ENCODE measurements at places on chromosomes 3 and 15.

DNA sequence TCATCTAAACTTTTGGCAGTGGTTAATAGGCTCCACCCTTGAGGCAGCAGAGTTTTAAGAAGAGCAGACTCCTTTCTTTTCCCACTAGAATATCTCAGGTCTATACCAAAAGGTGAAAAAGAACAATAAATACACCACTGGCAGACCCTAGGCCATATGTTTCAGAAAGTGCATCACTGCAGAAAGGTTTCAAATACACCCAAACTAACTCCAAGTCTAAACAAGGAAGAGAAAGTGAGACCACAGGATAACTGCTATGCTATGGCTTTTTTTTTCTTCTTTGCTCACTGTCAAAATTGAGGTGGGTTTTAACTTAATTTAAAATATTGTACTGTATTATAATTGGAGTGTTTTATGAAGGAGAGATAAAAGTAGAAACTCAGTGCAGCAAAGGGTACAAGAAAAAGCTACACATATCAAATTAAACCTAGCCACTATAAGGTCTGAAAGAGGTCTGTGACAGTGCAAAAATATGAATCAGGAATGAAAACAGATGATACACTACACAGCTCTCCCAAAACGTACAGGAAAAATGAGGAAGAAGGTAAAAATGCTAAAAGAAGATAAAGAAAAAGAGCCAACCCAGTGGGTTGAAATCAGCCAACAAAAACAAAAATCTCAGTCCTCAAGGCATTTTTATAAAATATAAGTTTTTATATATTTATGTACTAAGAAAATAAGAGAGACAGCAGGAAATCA lies 8.4 kb downstream of the SNX4 start:
- no peak for DNase-seq

DNA sequence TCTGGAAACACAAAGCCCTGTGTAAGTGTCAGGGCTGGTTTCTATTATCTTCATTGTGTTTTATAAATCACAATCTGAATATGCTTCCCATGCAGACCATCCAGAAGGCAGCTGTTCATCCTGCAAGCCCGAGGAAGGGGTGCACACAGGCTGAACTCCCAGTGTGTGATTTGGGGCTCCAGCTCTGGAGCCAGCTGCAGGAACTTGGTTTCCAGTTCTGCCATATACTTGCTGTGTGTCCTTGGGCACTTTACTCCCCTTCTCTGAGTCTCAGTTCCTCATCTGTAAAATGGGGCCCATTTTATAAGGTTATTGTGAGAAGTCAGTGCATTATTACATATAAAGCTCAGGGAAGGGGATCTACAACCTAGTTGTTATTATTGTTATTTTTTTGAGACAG lies 22.6 kb downstream of the CYP8B1 start:
- DNase-seq, result no peak

DNA sequence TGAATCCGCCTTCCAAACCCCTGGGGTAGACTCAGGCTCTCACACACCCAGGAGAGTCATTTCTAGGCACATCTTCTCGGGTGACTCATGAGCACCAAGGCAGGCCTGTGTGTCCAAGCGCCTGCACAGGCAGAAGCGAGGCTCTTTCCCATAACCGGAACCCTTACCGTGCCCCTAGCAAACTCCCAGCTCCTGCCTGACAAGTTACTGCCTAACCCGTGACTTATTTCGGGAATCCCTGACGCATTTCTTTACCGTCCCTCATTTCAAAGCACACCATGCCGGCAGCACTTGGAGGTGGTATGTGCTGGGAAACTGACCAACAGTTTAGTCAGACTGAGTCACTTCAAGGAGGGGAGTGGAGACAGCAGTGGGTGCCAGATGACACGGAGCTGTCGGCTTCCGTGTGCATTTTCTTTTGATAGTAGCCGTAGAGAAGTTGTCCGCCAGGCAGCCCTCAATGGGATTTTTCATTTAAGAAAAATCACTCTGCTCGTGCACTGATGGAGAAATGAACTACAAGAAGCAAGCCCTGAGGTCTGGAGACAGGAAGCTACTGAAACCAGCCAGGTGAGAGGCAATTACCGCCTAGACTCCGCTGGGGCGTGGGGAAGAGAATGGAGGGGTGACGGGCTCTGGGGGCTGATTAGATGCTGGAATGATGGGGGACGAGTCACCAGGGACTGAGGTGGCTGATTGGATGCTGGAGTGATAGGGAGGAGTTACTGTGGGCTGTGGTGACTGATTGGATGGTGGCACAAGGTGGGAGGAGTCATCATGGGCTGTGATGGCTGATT lies 17.3 kb upstream of the HRH1 start:
- DNase-seq, result no peak

- DNase-seq, result no peak
Observed at GRCh38 chr15:60265057-60265456, 132.7 kb downstream of the ANXA2 start.

- DNase-seq, result no peak
Observed at GRCh38 chr15:51168700-51169099, 74.0 kb upstream of the TNFAIP8L3 start.

DNA sequence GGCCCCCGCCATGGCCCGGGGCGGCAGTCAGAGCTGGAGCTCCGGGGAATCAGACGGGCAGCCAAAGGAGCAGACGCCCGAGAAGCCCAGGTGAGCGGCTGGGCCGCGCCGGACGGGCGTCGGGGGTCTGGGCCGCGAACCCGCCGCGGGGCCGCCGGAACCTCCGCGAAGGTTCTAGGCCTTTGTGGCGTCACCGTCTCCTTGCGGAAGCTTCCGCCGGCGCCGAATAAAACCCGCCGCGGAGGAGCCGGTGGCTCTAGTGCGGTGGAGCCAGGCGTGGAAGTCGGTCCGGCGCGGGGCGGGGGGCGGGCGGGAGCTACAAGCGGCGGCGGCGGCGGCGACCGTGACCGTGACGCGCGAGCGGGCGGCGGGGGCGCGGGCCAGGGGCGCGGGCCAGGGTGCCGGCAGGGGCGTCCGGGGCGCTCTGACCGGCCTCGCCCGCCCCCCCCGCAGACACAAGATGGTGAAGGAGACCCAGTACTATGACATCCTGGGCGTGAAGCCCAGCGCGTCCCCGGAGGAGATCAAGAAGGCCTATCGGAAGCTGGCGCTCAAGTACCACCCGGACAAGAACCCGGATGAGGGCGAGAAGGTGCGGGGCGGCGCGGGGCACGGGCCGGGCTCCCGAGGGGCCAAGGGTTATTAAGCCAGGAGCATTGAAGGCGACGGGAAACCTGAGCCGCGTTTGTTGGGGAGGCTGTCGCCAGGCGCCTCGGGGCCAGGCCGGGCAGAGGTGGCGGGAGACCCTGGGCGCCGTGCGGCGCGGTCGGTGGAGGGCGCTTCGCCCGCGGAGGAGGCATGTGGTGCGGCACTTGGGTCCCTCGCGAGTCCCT lies at the start of gene DNAJA4:
TSS of gene DNAJA4 (plus strand) at position 259 of the 833 bp plus-strand sequence. CDS start at position 461, 202 bp downstream.
- DNase-seq, result peak; percentile 28

GRCh38 chr3:161072751-161073150 lies 32.4 kb downstream of the B3GALNT1 start:
- no peak for DNase-seq

DNA sequence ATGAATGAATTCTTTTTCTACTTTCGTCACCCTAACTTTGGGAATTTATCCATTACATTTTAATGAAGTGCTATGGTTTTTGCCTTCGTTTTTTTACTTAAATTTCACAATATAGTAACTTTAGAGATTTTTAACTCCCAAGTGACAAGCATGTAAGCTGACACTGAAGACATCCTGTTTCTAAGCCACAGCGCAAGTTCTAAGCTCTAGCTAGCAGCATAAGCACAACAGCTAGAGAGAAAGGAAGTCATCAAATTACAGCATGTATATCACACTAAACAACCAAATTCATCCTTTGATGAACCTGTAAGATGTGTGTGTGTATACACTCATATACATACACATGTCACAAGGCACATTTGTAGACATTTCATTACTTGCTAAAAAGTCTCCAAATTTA lies 119.3 kb downstream of the P3H2 start:
- no peak for DNase-seq

GRCh38 chr3:15953841-15954240 lies 156.1 kb upstream of the ANKRD28 start:
- DNase-seq, result no peak

GRCh38 chr3:20842594-20843436 lies 656.8 kb upstream of the SGO1 start:
- DNase-seq, result no peak

GRCh38 chr3:78427303-78427702 lies 1340.5 kb downstream of the ROBO1 start:
- DNase-seq, result no peak

All from NCI-H345 (cell line).